Osteocyte (in vitro differentiated cells): ENCODE measurements at places on chromosomes 1 and 21. TPM values are rescaled to one million over a fixed set of nuclear protein-coding genes. Genes with fewer than 3 reads are reported as not detected.

GRCh38 chr1:33219886-33220661 is 36.2 kb upstream of the ZNF362 start:
- DNase-seq = no peak

The GBP3 gene
- 16.2 and 18.3 TPM in 2 replicates for total RNA-seq

- DNase-seq = no peak
These were observed 38.9 kb downstream of the ZC3H11B start for GRCh38 chr1:219573960-219574359.

DNA sequence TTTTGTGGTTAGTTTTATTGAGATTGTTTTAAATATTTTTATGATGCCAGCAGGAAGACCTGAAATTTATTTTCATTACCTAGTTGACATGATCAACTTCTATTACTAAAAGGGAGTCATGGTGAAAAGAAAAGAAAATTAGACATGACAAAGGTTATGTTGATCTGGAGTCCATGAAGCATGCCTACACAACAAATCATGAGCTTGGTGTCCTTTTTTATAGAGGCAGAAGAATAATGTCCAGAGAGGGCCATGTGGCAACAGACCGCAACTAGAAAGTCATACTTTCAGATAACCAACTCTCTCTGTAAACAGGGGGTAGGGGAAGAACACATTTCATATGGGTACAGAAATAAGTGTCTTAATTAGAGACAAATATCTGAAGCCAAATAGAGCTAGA is 175.5 kb upstream of the HOOK1 start:
- no peak for DNase-seq
